ENCODE measurements at places on chromosomes 4 and X.

GRCh38 chr4:7852568-7853185, 87.0 kb downstream of the AFAP1 start:
- DNase-seq: no peak

DNA sequence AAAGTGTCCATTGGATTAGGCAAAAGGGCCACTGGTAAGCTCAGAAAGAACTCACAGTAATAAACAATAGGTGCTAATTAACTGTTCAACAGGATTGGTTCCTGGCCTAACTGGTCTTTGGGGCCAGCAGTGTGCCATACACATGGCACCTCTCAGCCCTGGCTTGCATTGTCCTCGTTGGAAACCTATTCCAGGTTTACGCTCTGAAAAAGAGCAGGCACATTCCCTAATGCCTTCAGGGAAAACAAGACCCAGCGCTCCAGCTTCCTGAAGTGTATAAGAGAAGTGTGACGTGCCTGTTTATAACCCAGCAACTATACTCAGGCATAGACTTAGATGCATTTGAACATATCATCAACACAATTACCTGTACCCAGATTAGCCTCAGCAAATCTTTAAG, 51.9 kb upstream of the RBM47 start:
- no peak for DNase-seq

GRCh38 chrX:66677430-66677829, 38.6 kb upstream of the EDA2R start:
- no peak for DNase-seq

- no peak for DNase-seq
These were observed 29.8 kb upstream of the TEX13C start for GRCh38 chrX:125289920-125290319.

DNA sequence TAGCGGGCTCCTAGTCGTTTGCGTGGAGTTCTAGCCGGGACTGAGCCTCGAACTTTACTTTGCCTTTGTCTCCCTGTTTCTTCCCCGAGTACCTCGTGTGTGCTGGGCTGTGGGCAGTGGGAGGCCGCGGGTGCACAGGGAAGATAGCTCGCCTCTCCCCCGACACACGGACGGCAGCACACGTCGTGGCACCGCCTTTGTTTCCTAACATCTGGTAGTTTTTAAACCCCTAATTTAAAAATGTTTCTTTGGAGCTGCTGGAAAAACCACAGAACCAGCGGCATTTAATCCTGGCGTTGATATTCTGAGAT, 866 bp downstream of the RBM46 start:
- DNase-seq: no peak

GRCh38 chrX:136475236-136475635, 12.5 kb upstream of the BRS3 start:
- no peak for DNase-seq

GRCh38 chr4:52107745-52108144, 56.6 kb downstream of the SPATA18 start:
- DNase-seq: no peak

Measured in ovary (tissue), 10 donors.